Progenitor cell of endocrine pancreas (in vitro differentiated cells): ENCODE measurements at places on chromosomes 2 and 18. TPM values are rescaled to one million over a fixed set of nuclear protein-coding genes. Genes with fewer than 3 reads are reported as not detected.

GRCh38 chr2:199988151-199988550 is 32.8 kb downstream of the MAIP1 start:
- no peaks in the 10 kb centered on the region for H3K36me3 ChIP-seq
- DNase-seq: no peak
- H3K27ac ChIP-seq: no peak overlapping the region

GRCh38 chr2:72983500-72984161 is 66.3 kb downstream of the EMX1 start:
- H3K27ac ChIP-seq: peak overlapping the region; percentile 80
- H3K4me1 ChIP-seq: peaks cover 70% of the 10 kb centered on the region
- H3K27me3 ChIP-seq: no peaks in the 10 kb centered on the region
- peaks cover 2% of the 10 kb centered on the region for H3K36me3 ChIP-seq
- DNase-seq: no peak
- H3K4me3 ChIP-seq: peak overlapping the region; percentile 4

Gene PSMA8
- 0.29 TPM in 1 of 2 replicates, not detected in the other for total RNA-seq

- H3K4me3 ChIP-seq: no peak overlapping the region
- H3K4me1 ChIP-seq: no peaks in the 10 kb centered on the region
- DNase-seq: no peak
- H3K36me3 ChIP-seq: no peaks in the 10 kb centered on the region
These were observed 652.9 kb upstream of the ID2 start for GRCh38 chr2:8028981-8029380.

DNA sequence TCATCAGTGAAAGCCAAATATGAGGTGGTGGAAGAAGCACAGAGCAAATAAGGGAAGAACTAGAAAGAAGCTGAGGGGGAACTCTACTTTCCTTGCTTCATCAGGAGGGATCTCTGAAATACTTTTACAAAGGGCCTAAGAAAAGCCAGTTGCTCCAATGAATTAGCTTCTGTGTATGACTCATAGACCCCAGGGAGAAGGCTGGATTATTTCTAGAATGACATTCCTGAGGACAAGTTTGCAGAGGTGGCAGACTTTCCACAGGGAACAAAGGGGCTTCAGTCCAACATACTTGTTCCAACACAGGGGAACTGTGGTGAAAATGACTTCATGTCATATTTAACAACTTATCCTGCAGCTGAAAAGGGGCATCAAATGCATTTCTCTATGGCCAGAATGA is 29.0 kb downstream of the DOK1 start:
- no peaks in the 10 kb centered on the region for H3K36me3 ChIP-seq
- H3K4me1 ChIP-seq: peaks cover 1% of the 10 kb centered on the region
- H3K27ac ChIP-seq: peak overlapping the region; percentile 15
- peaks cover 11% of the 10 kb centered on the region for H3K27me3 ChIP-seq
- no peak for DNase-seq
- no peak overlapping the region for H3K4me3 ChIP-seq

DNA sequence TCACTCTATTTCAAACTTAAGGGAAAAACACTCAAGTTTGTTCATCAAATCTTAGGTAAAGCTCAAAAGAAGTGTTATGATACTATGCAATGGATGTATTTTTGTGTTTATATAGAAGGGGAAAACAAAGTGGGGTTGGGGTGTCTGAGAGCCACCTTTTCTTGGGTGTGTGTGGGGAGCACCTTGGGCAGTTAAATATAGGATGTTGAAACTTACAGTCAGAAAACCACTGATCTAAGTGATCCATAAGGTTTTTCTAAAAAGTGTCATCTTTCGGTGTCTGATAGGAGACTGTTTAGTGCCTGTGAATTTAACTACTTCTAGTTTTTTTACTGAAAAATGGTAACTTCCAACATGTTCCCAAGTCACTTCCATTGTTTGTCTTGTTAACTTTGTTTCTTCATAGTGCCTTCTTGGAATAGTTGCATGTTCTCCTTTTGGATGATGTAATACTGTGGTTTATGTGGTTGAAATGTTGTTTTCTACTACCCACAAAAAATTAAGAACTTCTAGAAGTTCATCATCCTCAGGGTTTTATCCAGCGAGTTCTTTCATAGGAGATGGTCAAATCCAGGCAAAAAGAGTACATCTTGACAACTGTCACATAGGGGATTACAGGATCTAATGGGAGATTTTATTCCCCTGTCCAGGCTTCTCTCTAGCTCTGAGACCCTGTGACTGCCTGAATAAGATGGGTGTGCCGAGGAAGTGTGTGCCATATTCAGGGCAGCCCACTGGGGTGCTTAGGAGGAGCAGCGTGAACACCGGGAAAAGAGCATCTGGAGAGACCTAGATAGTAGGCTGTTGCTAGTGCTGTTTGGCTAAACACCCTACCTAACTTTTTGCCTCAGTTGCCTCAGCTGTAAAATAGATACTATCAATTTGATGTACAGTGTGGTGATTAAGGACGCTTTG is 46.2 kb downstream of the CAB39 start:
- H3K36me3 ChIP-seq: peaks cover 6% of the 10 kb centered on the region
- no peak overlapping the region for H3K4me3 ChIP-seq
- no peaks in the 10 kb centered on the region for H3K27me3 ChIP-seq

Gene KIAA2012
- not detected in 2 replicates for total RNA-seq

- peak overlapping the region; percentile 79 for H3K4me3 ChIP-seq
- no peaks in the 10 kb centered on the region for H3K36me3 ChIP-seq
- DNase-seq: no peak
- H3K27ac ChIP-seq: peak overlapping the region; percentile 94
- H3K4me1 ChIP-seq: peaks cover 20% of the 10 kb centered on the region
These were observed 1.4 kb downstream of the RAB11FIP5 start for GRCh38 chr2:73111073-73112025.

DNA sequence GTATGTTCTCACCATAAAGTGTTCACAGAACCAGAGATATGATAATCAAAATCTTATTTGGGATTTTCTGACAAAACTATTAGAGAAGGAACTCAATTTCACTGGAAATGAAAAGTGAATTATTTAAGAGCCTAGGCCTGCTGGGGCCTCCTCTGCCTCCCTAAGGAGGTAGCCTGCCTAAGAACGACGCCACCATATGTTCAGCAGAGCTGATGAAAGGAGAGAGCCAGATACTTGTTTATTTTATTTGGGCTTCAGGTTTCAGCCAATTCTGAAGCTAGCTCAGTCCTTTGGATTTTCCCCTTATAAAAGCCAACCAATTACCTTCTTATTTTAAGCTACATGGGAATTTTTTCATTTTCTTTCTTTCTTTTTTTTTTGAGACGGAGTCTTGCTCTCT is 433.1 kb upstream of the MAP2 start:
- no peak for DNase-seq
- H3K4me1 ChIP-seq: peaks cover 12% of the 10 kb centered on the region
- H3K27me3 ChIP-seq: no peaks in the 10 kb centered on the region
- no peak overlapping the region for H3K27ac ChIP-seq
- peaks cover 5% of the 10 kb centered on the region for H3K36me3 ChIP-seq

DNA sequence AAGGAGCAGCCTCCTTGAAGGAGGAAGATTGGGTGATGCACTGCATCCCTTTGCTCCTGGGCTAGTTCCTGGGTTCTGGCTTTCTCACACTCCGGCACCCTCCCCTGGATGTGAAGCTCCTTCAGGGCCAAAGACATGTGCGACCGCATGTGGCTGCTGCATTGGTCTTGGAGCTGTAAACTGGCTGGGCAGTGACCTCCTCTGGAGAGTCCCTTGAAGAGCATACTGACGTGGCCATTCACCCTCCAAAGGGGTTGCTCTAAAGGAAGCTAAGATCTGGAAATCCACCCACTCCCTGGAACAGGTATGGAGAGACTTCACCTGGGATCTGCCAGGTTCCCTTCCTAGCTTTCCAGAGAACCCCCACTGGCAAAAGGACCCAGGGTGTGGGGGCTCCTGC is 62.1 kb downstream of the TMEM17 start:
- no peak overlapping the region for H3K27ac ChIP-seq
- peaks cover 2% of the 10 kb centered on the region for H3K27me3 ChIP-seq
- H3K36me3 ChIP-seq: no peaks in the 10 kb centered on the region

GRCh38 chr2:78677774-78678173 is 347.7 kb upstream of the REG3G start:
- no peaks in the 10 kb centered on the region for H3K36me3 ChIP-seq
- DNase-seq: no peak
- no peak overlapping the region for H3K27ac ChIP-seq
- H3K4me1 ChIP-seq: no peaks in the 10 kb centered on the region
- no peaks in the 10 kb centered on the region for H3K27me3 ChIP-seq
- H3K4me3 ChIP-seq: no peak overlapping the region

DNA sequence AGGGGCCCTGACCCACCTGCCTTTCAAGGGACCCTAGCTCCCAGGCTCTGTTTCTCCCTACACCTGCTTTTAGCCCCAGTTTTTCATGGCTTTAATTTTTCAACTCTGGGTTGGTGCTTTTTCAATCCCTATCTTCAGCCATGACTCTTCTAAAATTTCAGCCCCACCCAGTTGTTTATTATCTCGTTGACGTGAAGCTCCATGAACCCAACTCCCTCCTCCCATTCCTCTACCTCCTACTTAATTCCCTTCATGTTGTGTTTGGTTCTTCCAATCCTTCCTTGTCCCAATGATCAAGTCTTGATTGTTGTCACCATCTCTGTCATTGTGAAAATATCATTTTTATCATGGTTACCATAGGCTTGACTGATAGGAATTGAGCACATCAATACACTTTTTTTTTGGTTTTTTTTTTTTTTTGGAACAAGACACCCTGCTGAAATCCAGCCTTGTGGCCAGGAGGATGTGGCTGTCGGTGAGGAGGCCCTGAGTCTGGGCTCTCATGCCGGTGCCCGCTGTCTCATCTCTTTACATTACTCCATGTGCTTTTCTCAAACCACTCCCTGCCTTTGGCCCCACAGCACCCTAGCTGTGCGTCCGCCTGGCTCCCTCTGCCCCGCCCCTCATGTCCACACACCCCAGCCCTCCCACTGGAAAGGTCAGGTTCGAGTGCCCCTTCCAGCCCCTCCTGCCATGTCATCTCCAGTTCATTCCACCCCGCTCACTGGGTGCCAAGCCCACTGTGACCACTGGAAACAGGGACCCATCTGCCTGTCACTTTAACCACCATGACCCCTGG is 39.3 kb downstream of the NAPG start:
- H3K36me3 ChIP-seq: no peaks in the 10 kb centered on the region
- no peaks in the 10 kb centered on the region for H3K4me1 ChIP-seq
- H3K27me3 ChIP-seq: no peaks in the 10 kb centered on the region
- no peak for DNase-seq
- H3K27ac ChIP-seq: no peak overlapping the region
- no peak overlapping the region for H3K4me3 ChIP-seq

GRCh38 chr2:37560241-37560848 is 111.1 kb downstream of the CDC42EP3 start:
- H3K36me3 ChIP-seq: no peaks in the 10 kb centered on the region
- peaks cover 8% of the 10 kb centered on the region for H3K4me1 ChIP-seq
- no peaks in the 10 kb centered on the region for H3K27me3 ChIP-seq
- no peak overlapping the region for H3K27ac ChIP-seq
- H3K4me3 ChIP-seq: no peak overlapping the region
- DNase-seq: no peak

GRCh38 chr2:101518578-101519492 is 43.9 kb upstream of the RFX8 start:
- no peaks in the 10 kb centered on the region for H3K36me3 ChIP-seq
- H3K27ac ChIP-seq: no peak overlapping the region
- DNase-seq: no peak
- H3K27me3 ChIP-seq: no peaks in the 10 kb centered on the region
- no peak overlapping the region for H3K4me3 ChIP-seq
- H3K4me1 ChIP-seq: peaks cover 7% of the 10 kb centered on the region

Gene TMEM247
- not detected in 2 replicates for total RNA-seq

Gene IL18RAP
- total RNA-seq: not detected in 2 replicates

- no peak for DNase-seq
- peaks cover 2% of the 10 kb centered on the region for H3K36me3 ChIP-seq
- no peaks in the 10 kb centered on the region for H3K27me3 ChIP-seq
- peaks cover 32% of the 10 kb centered on the region for H3K4me1 ChIP-seq
- H3K4me3 ChIP-seq: no peak overlapping the region
- no peak overlapping the region for H3K27ac ChIP-seq
These were observed 89.9 kb upstream of the RANBP2 start for GRCh38 chr2:108629417-108629816.

DNA sequence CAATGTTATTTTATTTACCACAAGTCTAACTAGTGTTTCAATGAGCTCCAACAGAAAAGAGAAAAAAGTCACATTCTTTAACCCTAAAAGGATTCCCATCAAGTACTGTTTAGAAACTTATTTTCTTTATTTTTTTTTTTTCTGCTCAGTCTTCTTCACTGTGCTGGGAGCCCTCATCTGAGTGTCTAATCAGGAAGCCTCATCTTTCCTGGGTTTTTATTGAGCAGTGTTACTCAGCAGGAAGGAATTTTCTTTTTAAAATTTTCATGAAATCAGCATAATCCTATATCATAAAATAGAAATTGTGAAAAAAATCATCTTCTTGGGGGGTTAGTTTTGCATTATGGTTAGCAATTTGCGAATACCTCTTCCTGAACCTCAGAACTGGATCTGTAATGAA is 453.8 kb downstream of the CDH2 start:
- no peak overlapping the region for H3K4me3 ChIP-seq
- no peaks in the 10 kb centered on the region for H3K4me1 ChIP-seq
- no peak overlapping the region for H3K27ac ChIP-seq
- no peaks in the 10 kb centered on the region for H3K27me3 ChIP-seq

GRCh38 chr2:215664847-215665525 is 229.1 kb upstream of the FN1 start:
- peaks cover 8% of the 10 kb centered on the region for H3K36me3 ChIP-seq
- H3K27me3 ChIP-seq: no peaks in the 10 kb centered on the region
- H3K4me1 ChIP-seq: peaks cover 36% of the 10 kb centered on the region
- no peak overlapping the region for H3K27ac ChIP-seq

DNA sequence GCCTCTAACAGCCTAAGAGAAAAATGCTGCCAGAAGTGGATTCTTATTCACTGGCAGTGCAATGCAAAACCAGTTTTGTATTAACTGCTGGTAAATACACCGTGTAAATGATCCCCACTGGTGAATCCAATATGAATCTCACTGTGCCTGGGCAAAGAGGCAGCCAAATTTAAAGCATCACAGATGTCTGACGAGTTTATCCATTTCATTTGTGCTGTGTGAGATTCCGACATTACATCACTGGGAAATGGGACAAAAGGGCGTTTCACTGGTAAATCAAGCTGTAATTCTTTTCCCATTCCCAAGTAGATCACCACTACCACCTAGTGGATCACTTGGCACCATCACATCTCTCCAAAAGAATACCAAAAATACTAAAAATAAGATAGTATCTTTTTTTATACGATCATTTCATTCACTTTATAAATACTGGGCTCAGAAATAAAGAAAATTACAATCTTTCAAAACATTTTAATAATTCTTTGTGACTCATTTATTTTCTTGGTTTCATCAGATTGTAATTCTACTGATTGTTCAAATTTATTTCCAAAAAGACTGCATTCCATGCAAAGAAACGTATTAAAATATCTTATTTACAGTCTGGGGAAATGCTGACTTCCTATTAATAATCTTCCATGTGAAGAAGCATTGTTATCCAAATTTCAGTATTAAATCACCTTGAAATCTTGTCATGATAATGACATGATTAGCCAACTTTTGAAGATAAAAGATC is 125.6 kb downstream of the GRB14 start:
- no peaks in the 10 kb centered on the region for H3K27me3 ChIP-seq
- H3K4me1 ChIP-seq: peaks cover 9% of the 10 kb centered on the region
- DNase-seq: no peak
- H3K4me3 ChIP-seq: no peak overlapping the region

- no peak for DNase-seq
- H3K27ac ChIP-seq: peak overlapping the region; percentile 65
- H3K4me1 ChIP-seq: peaks cover 10% of the 10 kb centered on the region
- peak overlapping the region; percentile 35 for H3K4me3 ChIP-seq
- no peaks in the 10 kb centered on the region for H3K36me3 ChIP-seq
These were observed 33.6 kb upstream of the ATP6V1B1 start for GRCh38 chr2:70902067-70902442.

Gene ARHGAP15
- not detected in 2 replicates for total RNA-seq

Gene ACMSD
- not detected in 2 replicates for total RNA-seq

GRCh38 chr2:102506743-102507142 is 33.7 kb downstream of the SLC9A4 start:
- DNase-seq: no peak
- H3K36me3 ChIP-seq: no peaks in the 10 kb centered on the region
- peaks cover 11% of the 10 kb centered on the region for H3K4me1 ChIP-seq
- peak overlapping the region; percentile 26 for H3K27ac ChIP-seq
- no peaks in the 10 kb centered on the region for H3K27me3 ChIP-seq
- no peak overlapping the region for H3K4me3 ChIP-seq
